ENCODE measurements at places on chromosomes 1 and 21. TPM values are rescaled to one million over a fixed set of nuclear protein-coding genes. Genes with fewer than 3 reads are reported as not detected.

The ADAMTS5 gene
- total RNA-seq: not detected

The ITLN1 gene
- total RNA-seq: not detected

The C1QC gene
- not detected for total RNA-seq

The IGSF5 gene
- total RNA-seq: not detected

The CD247 gene
- total RNA-seq: 239 TPM

The FCGR3B gene
- not detected for total RNA-seq

The PLA2G2C gene
- total RNA-seq: 0.40 TPM

The TTC39A gene
- not detected for total RNA-seq

The MFAP2 gene
- not detected for total RNA-seq

The OR6K3 gene
- total RNA-seq: not detected

The AGMAT gene
- 7.9 TPM for total RNA-seq
